ENCODE measurements at places on chromosomes 2 and 18. TPM values are rescaled to one million over a fixed set of nuclear protein-coding genes. Genes with fewer than 3 reads are reported as not detected.

Gene ITGA4
- total RNA-seq, result 75.6 TPM

Gene GPAT2
- total RNA-seq, result not detected

Gene NT5DC4
- total RNA-seq, result not detected

Gene LRP1B
- total RNA-seq, result 1.5 TPM

Gene SP5
- 3.5 TPM for total RNA-seq

Gene PXDN
- total RNA-seq, result 218 TPM

DNA sequence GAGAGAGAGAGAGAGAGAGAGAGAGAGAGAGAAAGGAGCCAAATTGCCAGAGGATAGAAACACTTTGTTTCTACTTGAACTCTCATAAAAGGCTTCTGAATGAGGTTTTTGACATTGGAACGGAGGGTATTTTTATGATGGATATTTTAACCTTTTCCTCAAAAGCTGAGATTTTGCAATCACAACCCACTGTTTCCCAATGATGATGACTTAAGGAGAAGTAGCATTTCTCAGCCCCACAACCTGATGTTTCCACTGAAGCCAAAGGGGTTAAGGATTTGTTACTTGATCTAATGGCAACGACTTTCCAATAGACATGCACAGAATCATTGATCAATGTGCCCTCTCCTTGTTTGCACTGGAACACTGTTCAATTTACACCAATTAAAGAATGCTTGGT lies 67.1 kb upstream of the POU3F3 start:
- DNase-seq, result no peak
- H3K4me1 ChIP-seq, result peaks cover 65% of the 10 kb centered on the region
- H3K27me3 ChIP-seq, result no peaks in the 10 kb centered on the region
- H3K27ac ChIP-seq, result no peak overlapping the region

DNA sequence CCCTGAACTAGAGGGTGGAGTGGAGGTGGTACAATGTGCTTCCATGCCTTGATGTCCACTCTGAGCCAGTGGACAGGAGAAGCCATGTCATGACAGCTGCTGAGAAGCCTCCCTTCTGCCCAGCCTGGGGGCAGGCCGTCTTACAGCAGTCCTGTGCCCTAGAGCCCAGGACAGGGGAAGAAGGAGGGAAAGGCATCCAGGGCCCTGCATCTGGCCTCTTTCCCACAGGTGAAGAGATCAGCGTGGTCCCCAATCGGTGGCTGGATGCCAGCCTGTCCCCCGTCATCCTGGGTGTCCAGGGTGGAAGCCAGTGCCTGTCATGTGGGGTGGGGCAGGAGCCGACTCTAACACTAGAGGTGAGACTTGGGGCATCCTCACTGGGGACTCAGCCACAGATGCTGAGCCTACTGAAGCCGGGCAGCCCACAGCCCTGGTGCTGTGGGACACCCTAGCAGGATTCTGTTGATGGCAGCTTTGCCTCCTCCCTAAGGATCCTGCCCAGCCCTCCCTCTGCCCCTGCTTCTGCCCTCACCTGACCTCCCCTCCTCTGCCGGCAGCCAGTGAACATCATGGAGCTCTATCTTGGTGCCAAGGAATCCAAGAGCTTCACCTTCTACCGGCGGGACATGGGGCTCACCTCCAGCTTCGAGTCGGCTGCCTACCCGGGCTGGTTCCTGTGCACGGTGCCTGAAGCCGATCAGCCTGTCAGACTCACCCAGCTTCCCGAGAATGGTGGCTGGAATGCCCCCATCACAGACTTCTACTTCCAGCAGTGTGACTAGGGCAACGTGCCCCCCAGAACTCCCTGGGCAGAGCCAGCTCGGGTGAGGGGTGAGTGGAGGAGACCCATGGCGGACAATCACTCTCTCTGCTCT lies 3.1 kb downstream of the IL36RN start:
- H3K4me3 ChIP-seq, result no peak overlapping the region
- H3K4me1 ChIP-seq, result no peaks in the 10 kb centered on the region
- no peak overlapping the region for H3K27ac ChIP-seq
- H3K36me3 ChIP-seq, result no peaks in the 10 kb centered on the region
- H3K27me3 ChIP-seq, result peaks cover 15% of the 10 kb centered on the region

GRCh38 chr2:116879650-116880160 lies 934.8 kb upstream of the DDX18 start:
- no peaks in the 10 kb centered on the region for H3K27me3 ChIP-seq
- no peaks in the 10 kb centered on the region for H3K36me3 ChIP-seq
- H3K27ac ChIP-seq, result no peak overlapping the region
- no peak for DNase-seq
- H3K4me3 ChIP-seq, result no peak overlapping the region

DNA sequence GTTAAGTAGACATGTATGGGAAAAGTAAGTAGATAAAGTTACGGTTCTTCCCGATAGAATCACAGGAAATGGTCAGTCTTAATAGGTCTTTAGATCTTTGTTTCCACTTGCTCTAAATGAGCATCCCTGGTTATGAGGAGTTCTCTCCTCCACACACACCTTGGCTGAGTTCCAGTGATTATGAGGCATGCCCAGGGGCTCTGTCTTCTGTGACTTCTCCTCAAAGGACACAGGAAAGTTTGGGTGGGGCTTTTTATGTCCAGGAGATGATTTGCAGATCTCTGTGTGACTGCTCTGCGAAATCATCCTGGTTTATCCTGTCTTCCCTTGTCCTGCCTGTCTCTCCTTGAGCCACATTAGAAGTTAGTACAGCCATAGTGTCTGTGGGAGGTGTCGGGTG lies 83.9 kb upstream of the EML6 start:
- peaks cover 31% of the 10 kb centered on the region for H3K36me3 ChIP-seq
- no peak overlapping the region for H3K27ac ChIP-seq
- no peaks in the 10 kb centered on the region for H3K27me3 ChIP-seq
- no peak for DNase-seq
- H3K4me3 ChIP-seq, result no peak overlapping the region
- H3K4me1 ChIP-seq, result peaks cover 15% of the 10 kb centered on the region

DNA sequence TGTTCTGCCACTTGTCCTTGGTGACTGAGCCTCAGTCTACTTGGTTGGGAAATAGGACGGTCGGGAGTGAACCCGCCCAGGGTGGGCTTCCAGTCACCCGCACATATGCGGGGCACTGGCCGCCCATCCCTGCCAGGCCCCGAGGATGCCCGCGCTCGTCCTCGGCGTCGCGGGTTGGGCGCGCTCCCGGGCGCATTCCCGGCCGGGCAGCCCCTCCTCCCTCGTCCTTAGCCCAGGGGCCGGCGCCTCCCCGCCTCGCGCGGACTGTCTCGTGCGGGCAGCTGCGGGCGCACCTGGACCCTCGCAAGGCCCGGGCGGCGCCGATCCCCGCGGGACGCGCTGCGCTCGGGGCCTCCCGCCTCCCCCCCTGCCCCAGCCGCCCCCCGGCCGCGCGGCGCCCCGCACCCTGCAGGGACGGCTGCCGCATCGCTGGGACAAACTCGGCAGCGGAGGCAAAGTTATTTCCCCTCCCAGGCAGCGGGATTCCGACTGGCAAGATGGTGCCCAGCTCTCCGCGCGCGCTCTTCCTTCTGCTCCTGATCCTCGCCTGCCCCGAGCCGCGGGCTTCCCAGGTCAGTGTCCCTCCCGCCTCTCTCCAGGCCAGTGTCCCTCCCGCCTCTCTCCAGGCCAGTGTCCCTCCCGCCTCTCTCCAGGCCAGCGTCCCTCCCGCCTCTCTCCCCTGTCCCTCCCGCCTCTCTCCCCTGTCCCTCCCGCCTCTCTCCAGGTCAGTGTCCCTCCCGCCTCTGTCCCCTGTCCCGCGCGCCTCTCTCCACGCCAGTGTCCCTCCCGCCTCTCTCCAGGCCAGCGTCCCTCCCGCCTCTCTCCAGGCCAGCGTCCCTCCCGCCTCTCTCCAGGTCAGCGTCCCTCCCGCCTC lies at the start of gene FBLN7:
Gene FBLN7, plus strand, starts transcription at position 227 of the 874 bp plus-strand sequence. Its CDS starts 271 bp downstream, at position 498.
- H3K36me3 ChIP-seq, result peaks cover 14% of the 10 kb centered on the region
- peak within 1 kb of the TSS; percentile 27 for H3K27ac ChIP-seq
- peak; percentile 51 for DNase-seq
- H3K4me3 ChIP-seq, result peak within 1 kb of the TSS; percentile 87
- H3K4me1 ChIP-seq, result peaks cover 29% of the 10 kb centered on the region

DNA sequence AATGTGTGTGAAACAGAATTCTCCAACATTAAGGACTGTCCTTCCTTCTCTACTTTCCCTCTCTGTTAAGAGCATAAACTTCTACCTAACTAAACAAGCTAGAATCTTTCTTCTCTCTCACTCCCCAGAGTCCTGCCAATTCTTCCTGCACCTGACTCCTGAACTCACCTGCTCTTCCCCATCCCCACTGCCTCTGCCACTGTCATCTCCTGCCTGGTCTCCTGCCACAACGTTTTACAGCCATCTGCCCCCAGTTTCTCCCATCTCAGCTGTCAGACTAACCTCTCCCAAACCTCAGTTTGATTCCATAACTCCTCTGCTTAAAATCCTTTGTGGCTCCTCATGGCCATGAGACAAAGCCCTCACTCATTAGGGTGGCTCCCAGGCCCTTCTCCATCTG lies 288.3 kb upstream of the FBXO11 start:
- H3K27ac ChIP-seq, result peak overlapping the region; percentile 87
- no peak overlapping the region for H3K4me3 ChIP-seq
- peaks cover 38% of the 10 kb centered on the region for H3K4me1 ChIP-seq
- no peak for DNase-seq
- H3K27me3 ChIP-seq, result no peaks in the 10 kb centered on the region

DNA sequence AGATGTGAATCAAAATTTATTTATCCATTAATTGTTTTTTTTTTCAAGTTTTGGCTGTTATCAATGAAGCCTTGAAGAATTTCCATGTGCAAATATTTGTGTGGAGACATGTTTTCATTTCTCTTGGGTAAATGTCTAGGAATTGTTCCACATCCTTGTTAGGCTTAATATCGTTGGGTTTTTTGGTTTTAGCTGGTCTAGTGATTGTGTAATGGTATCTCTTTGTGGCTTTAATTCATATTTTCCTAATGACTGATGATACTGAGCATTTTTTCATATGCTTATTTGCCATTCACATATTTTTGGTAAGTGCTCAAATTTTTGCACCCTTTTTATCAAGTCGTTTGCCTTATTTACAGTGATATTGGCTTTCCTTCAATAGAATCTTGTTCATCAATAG lies 250.3 kb upstream of the EPHA4 start:
- no peaks in the 10 kb centered on the region for H3K27me3 ChIP-seq
- no peak overlapping the region for H3K4me3 ChIP-seq
- H3K4me1 ChIP-seq, result no peaks in the 10 kb centered on the region
- DNase-seq, result no peak
- H3K36me3 ChIP-seq, result no peaks in the 10 kb centered on the region

DNA sequence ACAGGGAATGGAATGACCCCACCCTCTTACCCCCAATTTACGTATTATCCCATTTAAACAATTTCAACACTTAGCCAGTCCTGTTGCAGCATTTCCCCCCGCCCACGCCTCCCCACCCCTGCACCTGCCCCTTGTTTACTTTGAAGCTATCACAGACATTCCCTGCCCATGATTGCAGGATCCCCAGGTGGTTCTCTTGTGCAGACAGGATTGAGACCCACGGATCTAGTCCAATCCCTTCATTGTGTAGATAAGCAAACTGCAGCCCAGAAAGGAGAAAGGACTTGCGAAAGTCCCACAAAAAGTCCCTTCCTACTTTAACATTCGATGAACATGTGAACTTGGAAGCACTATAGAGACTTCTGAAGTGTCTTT lies 38.9 kb downstream of the TMEM17 start:
- DNase-seq, result no peak
- H3K27ac ChIP-seq, result no peak overlapping the region
- peaks cover 30% of the 10 kb centered on the region for H3K4me1 ChIP-seq
- no peaks in the 10 kb centered on the region for H3K27me3 ChIP-seq

GRCh38 chr2:121529439-121530211 lies 1.1 kb upstream of the RNU4ATAC start:
- H3K4me1 ChIP-seq, result peaks cover 57% of the 10 kb centered on the region
- H3K4me3 ChIP-seq, result peak overlapping the region; percentile 89
- H3K27me3 ChIP-seq, result no peaks in the 10 kb centered on the region
- H3K36me3 ChIP-seq, result peaks cover 2% of the 10 kb centered on the region
- peak; percentile 61 for DNase-seq
- H3K27ac ChIP-seq, result peak overlapping the region; percentile 97

DNA sequence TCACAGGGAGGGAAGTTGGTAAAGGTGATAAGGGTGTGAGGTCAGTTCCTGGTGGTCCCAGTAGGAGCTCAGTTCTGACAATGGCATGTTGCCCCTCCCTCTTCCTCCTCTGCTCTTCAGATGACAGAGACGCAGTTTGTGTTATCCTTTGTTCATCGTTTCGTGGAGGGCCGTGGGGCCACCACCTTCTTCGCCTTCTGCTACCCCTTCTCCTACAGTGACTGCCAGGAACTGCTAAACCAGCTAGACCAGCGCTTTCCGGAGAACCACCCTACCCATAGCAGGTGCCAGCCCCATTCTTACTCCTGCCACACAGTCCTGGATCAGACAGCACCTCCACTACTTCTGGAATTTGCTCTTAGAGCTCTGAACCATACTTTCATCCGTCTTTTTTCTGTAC lies 2.3 kb downstream of the AGBL5 start:
- peak overlapping the region; percentile 92 for H3K4me3 ChIP-seq
- H3K27ac ChIP-seq, result no peak overlapping the region
- peaks cover 28% of the 10 kb centered on the region for H3K4me1 ChIP-seq
- no peak for DNase-seq
- peaks cover 18% of the 10 kb centered on the region for H3K36me3 ChIP-seq

DNA sequence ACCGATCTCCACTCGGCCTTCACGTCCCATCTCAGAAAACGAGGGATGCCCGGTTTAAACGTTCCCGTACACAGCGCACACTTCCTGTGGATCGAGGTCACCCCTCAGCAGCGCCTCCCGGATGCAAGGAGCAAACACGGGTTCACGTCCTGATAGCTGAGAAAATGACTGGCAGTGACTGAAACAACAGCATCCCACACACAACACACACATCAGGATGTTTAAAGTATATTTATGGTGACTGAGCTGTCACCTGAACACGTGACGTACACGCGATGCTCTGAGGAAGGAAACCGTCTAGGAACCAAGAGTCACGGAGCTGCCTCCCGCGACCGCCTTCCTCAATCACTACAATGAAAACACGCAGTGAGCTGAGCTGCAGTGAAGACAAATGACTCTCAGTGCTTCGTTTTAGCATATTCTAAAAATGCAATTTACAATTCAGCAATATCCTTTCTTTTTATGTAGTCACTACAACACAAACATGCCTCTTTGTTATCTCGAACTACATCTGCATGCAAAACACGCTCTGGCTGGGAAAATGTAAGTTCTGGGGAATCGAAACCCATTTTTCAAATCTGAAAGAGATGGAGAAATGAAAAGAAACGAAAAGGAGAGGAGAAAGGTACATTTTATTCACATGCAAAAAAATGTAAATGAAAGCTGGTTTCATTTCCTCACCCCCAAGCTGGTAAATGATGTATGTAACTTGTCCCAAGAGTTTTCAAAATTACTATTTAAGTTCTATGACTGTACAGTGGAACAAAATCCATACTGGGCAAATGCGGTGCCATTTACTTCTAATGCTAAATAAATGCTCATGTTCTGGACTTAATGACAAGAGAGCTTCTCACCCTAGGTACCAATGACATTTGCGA lies 19.8 kb downstream of the HDAC4 start:
- H3K27me3 ChIP-seq, result no peaks in the 10 kb centered on the region
- peaks cover 47% of the 10 kb centered on the region for H3K4me1 ChIP-seq
- peaks cover 16% of the 10 kb centered on the region for H3K36me3 ChIP-seq
- no peak for DNase-seq
- H3K27ac ChIP-seq, result no peak overlapping the region
